ENCODE measurements at places on chromosomes 12 and 14.

GRCh38 chr12:130224613-130225012 is 62.3 kb downstream of the FZD10 start:
- no peak for DNase-seq

- no peak for DNase-seq
Measured at GRCh38 chr14:101460986-101461750, 100.1 kb upstream of the DIO3 start.

- DNase-seq = no peak
Measured at GRCh38 chr12:11927286-11927935, 143.3 kb upstream of the BCL2L14 start.

DNA sequence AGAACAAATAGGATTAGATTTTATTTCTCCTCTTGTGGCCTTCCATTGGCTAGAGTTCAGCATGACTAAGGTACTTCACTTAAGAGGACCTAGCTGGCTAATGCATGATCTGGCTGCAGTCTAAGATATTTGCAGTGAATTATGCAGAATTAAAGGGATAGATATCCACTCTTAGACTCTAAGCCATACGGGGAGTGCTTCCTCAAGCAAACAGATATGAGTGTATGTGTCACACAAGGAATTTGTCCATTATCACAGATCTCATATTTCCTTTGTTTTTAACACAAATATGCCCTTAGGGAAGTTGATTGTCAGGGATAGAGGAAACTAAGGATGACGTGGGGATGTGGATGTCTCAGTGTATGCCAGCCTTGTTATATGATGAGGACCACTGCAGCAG is 88.1 kb upstream of the DHRS4 start:
- no peak for DNase-seq

- no peak for DNase-seq
Measured at GRCh38 chr12:30067146-30067545, 283.4 kb upstream of the TMTC1 start.

- no peak for DNase-seq
Measured at GRCh38 chr14:53525608-53526007, 372.5 kb upstream of the DDHD1 start.

GRCh38 chr12:45170456-45171042 is 45.3 kb upstream of the ANO6 start:
- DNase-seq = peak; percentile 65

- DNase-seq = no peak
Measured at GRCh38 chr14:23209651-23210423, 26.4 kb upstream of the SLC7A8 start.

DNA sequence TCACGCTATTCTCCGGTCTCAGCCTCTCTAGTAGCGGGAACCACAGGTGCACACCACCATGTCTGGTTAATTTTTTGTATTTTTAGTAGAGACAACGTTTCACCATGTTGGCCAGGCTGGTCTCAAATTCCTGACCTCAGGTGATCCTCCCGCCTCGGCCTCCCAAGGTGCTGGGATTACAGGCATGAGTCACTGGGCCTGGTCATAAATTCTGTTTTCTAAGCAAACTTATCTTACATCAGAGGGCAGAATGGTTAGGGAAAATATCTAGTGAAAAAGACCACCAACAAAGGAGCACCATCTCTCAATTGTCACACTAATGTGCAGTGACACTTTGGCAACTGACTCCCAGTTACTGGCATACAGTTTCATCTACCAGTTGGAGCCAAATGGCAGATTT is 2.8 kb downstream of the CPM start:
- no peak for DNase-seq

DNA sequence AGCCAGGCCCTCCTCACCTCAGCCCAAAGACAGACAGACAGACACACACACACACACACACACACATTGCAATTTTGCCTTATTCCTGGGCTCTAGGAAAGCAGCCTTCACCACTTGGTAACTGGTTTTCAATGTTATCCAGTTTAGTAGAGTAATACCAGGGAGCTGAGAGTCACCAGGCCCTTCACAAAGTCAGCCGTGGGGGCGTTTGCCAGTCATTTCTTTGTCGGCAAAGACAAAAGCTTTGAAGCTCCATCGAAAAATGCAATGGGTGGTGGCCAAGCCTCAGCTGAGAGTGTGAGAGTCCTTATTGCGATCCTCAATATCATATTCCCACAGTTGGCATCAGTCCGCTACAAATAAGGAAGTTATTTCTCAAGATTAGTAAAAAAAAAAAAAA is 8.1 kb upstream of the KCNA5 start:
- no peak for DNase-seq

DNA sequence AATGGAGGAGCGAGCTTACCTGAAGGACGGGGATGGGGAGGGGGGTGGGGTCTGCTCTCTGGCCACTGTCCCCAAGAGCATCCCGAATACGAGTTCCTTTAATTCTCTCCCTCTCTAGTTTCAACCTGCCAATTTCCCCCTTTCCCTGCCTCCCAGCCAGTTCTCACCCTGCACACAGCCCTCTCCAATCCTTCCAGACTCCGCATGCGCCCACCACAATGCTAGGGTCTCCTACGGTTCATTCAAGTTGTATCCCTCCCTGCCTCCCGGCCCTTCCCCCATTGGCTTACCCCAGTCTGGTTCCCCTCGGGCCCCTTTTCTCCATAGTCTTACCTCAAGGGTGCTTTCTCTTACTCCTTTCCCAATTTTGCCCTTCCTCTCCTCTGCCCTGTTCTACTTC is 708 bp upstream of the IGFBP6 start:
- no peak for DNase-seq

DNA sequence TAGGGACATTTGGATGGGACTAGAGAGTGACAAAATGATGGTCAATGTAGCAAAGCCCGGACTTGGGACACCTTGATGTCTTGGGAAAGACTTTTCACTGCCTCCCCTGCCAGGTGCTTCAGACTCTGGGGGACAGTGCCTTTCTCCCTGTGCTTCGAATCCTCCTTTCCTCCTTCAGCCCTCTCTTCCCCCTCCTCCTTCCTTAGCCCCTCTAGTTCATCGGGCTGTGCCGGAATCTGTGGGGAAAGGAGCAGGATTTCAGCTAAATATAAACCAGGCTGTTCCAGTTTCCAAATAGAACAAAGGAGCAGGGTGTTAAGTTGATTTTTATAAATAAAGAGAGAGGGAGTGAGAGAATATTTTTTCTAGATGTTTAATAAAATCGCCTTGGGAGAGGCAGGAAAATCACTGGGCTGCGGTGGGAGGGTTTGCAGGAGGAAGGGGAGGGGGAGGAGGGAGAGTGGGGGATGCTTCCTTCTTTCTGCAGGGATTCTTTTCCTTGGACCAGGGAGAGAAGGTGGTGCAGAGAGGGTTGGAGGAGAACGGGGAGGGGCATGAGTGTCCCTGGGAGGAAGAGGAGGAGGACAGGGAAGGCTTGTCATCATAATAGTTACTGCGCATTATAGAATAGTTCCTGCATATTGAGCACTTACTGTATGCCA is 21.3 kb upstream of the CABP1 start:
- DNase-seq = no peak

GRCh38 chr12:124392667-124393413 is 97.9 kb downstream of the RFLNA start:
- no peak for DNase-seq

DNA sequence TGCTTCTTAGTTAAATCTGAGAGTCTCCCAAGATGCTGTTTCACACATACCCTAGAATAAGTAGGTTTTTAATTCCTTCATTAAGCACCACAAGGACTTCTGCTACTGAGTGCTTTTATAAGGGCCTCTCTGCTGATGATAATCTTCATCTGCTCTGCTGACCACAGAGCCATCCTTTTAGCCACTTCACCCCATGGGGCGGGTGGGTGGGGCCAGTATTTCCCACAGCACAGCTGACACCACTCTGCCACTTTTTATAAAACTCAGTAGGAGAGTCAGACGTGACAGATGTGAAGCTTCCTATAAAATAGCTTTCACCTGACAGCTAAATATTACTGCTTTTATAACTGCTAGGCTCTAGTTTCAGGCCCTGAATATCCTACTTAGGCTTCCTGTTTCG is 20.3 kb downstream of the FCF1 start:
- no peak for DNase-seq

DNA sequence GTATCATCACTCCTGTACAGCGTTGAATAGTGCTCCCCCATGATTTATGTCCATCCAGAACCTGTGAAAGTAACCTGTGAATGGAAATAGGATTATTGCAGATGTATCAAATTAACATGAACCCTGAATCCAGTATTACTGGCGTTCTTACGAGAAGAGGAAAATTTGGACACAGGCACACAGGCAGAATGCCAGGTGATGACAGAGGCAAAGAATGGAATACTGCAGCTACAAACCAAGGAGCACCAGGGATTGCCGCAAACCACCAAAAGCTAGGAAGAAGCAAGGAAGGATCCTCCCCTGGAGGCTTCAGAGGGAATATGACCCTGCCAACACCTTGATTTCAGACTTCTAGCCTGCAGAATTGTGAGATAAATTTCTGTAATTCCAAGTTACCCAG is 113.5 kb upstream of the EGLN3 start:
- DNase-seq = no peak

DNA sequence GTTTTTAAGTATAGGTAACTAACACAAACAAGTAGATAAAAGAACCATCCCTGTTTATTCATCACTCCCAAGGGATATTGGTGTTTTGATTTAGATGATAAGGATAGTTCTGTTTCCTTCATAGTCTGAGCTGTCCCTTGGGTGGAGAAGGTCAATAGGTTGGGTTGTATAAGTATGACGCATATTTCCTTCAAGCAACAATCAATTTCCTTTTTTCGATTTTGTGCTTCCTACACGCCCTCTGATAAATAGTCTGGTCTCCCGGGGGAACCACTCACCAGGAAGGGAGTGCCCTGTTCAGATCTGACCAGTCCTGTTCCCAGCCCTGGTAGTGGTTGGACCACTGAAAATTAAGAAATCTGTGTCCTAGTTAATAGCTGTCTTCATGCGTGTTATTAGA is 378.8 kb upstream of the FAR2 start:
- DNase-seq = no peak

DNA sequence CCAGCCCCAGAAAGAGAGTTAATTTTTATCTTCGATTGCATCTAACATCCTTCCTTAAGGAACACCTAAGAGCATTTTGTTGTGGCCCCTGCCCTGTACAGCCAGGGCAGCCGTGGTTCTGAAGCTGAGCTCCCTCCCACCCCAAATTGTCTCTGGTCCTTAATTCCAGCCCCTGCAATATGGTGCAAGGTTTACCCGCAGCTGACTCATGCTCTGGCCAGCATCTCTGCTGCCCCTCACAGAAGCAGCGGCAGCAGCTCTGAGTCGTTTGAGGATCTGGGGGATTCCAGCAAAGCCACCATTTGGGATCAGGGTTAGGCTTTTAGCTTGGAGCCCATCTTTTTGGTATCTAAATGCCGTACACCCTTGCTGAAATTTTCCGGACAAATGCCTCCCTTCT is 3.3 kb downstream of the DLK1 start:
- no peak for DNase-seq

GRCh38 chr12:79085106-79085682 is 220.6 kb downstream of the SYT1 start:
- DNase-seq = no peak

DNA sequence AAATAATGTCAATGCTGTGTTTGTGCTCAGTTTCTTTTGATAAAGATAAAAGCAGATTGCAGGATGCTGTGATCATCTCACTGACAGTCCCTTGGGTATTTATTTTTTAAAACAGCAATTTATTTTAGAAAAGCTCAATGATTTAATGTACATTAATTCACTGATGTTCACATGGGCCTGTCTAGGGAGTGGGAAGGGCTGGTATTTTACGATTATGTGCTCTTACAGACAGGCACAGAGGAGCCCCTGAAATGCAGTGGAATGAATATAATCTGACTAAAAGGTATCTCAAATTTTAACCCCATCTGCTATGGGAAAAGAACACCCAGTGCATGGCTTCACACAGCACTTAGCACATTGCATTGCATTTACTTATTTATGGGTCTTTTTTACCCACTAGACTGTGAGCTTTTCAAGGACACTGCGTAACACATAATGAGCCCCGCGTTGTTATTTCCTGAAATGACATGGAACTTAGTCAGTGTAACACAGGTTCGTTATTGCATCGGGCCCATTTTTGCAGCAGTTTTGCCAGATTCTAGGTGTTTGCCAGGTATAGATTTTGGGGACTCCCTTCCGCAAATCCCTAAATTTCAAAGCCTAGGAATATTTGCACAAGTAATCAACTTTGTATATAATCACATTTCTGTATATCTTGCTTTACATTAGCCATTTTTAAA is 425.3 kb upstream of the FBXO33 start:
- no peak for DNase-seq

GRCh38 chr14:91364524-91365270 is 52.9 kb downstream of the CCDC88C start:
- DNase-seq = no peak

GRCh38 chr14:102105369-102105768 is 18.5 kb upstream of the HSP90AA1 start:
- DNase-seq = no peak

DNA sequence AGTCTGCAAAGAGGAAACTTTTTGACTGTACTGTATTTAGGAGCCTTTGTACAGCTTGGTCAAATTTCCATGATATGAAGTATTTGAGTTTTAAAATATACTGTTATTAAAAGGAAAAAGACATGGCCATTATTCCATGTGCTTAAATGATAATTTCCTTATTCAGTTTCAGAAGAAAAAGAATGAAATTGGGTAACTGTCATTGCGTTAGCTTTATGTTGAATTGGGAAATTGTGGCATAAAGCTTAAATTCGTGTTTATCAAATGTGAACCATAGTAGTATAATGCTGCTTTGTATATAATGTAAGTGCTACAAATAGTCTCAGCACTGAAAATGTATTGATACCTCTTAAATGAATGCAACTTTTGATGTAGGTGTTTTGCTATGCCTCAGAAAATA is 64.9 kb downstream of the ETNK1 start:
- no peak for DNase-seq

GRCh38 chr12:112939761-112940381 is 1.6 kb downstream of the OAS3 start:
- no peak for DNase-seq

- no peak for DNase-seq
Measured at GRCh38 chr12:34333337-34333736, 311.0 kb downstream of the ALG10 start.

DNA sequence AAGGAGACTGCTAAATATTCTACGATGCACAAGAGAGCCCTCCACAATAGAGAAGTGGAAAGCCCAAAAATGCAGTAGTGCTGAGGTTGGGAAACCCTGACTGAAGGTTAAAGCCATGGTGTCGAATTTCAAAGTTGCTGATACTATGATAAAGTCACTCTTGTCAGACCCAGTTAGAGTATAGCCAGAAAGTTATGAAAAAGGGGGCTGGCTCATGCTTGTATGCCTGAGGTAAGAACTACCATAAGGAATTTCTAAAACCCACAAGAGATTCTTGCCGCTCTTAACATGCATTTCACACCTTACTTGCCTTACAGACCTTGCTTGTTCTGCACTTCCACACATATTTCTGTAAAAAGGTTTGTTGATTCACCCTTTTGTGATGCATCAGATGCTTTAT is 184.6 kb downstream of the SLC6A15 start:
- DNase-seq = no peak

DNA sequence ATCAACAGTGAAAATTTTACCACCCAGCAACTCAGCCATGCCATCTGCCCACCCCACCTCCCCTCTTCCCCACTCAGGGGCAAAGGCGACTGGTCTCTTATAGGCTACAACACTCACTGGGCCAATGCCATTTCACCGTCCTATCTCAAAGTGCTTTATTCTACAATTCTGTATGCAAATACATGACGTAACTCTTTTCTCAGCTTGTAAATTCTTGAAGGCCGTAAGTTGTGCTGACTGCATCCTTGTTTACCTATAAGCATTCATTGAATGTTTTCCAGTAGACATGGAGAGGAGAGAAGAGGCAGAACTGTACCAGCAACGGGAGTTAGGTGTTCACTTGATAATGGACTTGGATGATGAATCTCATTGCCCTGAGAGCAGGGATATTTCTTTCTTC is 15.6 kb downstream of the BCL2L14 start:
- DNase-seq = no peak
